ENCODE measurements at places on chromosomes 4 and X.

DNA sequence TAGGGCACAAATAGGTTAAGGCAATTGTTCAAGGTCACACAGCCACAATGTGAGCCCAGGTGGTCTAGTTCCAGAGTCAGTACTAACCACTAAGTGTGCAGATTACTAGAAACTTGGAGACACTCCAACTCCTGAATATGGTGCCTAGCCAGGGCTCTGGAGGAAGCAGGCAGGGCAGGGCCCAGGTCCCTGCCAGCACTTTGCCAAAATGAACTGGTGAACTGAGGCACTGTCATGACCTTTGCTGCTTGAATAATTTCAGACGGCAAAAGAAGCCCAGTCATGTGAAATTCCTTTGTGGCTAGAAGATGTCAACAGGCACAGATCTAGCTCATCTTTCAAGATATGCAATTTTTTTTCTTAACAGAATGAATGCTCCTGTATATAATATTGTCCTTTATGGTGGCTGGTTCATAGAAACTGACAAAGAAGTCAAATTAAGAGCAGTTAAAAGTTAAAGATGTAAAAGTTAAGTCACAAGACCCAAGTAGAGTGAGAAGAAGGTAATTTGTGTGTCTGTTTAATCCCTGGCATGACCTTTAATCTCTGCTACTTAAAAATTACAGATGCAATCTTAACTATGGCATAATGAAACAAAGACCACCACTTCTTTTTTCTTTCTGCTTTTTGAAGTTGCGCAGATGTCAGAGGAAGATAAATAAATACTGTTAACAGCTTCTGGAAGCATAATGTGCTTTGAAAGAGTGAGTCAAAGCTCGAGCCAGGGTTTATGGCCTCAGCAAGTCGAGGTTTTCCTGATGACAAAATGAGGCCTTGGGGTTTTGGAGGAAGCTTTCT, 54.1 kb downstream of the SHROOM3 start:
- DNase-seq, result no peak

GRCh38 chr4:14916554-14917297, 85.6 kb upstream of the CPEB2 start:
- no peak for DNase-seq

DNA sequence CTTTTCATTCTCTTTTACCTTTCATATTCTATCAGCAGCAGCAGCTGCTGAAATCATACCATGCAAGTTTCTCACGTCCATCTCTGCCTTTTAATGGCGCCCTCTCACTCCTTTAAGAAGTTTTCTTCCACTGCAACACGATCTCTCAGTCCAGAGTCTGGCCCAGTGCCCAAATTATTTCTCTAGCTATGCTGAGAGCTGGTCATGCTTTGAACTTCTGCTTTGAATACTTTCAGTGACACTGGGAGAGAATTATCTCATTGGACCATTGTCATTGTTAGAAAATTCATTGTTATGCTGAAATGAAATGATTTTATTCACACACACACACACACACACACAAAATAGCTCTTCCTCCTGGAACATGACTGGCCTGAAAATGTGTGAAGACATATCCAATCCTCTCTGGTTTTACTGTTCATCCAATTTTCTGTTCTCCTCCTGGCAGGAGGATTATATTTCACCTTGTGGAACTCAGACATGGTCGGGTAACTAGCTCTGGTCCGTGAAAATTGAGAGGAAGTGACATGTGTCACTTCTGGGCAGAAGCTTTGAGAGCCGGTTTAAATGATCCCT, 1.3 kb upstream of the PDHA1 start:
- no peak for DNase-seq

DNA sequence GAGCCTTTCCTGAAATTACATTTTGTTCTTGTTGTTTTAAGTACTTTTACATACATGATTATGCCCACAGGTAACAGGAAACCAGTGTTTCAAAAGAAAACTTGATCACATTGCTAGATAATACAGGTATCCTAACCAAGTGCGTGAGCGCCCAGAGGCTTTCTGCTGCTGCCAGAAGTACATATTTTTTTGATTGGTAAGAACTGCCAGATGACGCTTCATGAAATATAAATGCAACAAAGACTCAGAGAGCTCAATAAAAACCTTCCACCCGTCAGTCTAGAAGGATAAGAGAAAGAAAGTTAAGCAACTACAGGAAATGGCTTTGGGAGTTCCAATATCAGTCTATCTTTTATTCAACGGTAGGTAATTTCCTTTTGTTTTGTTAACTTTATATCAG, at the start of gene EPGN:
Gene EPGN (plus strand): TSS at position 256 of the 400 bp plus-strand sequence. CDS start 64 bp downstream, at position 320.
- no peak for DNase-seq

GRCh38 chr4:10584042-10584441, 100.5 kb downstream of the CLNK start:
- no peak for DNase-seq

All from pancreas (tissue), 10 donors.